Left lobe of liver (tissue), 2 donors: ENCODE measurements at places on chromosomes 2 and 18.

GRCh38 chr2:72950558-72951255, 33.4 kb downstream of the EMX1 start:
- no peak for DNase-seq

DNA sequence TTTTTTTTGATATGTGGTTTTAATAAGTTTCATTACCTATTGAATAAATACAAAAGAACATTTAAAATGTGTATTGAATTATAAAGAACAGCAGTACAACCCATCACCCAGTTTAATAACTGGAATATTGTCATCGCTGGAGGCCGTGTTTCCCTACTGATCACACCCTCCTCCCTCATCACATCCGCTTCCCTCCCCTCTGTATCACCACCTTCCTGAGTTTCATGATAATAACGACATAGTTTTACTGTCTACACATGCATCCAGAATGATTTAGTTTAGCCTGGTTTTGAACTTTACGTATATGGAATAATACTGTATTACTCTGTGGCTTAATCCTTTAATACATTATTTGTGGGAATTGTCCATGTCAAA, 2.1 kb downstream of the SERPINB8 start:
- no peak for DNase-seq

DNA sequence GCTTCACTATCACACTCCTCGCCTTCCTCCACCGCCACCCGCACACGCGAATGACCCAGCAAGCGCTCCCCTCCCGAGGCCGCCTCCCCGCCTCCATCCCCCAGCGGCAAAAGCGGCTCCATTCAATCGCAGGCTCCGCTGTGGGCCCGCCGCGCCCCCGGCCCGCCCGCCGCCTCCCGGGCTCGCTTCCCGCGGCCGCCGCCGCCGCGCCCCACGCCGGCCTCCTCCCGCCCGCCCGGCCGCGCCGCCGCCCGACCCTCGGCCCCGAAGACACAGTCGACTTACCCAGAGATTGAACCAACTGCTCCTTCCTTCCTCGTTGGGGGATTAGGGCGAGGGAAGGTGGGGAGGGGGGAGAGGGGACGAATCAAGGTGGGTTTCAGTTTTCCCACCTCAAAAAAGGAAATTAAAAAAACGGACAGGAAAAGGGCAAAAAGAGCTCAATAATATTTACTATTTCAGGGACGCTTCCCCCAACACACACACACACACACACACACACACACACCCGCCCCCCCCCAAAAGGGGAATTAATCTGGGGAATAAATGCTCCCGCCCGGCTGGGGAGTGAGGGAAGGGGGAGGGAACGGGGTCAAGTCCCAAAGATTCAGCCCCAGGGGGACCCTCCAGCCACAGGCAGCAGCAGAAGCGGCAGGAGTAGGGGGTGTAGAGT, 743 bp downstream of the XPO1 start:
- DNase-seq, result no peak

- DNase-seq, result no peak
These were observed 767.0 kb downstream of the SLC4A3 start for GRCh38 chr2:220394433-220394832.

DNA sequence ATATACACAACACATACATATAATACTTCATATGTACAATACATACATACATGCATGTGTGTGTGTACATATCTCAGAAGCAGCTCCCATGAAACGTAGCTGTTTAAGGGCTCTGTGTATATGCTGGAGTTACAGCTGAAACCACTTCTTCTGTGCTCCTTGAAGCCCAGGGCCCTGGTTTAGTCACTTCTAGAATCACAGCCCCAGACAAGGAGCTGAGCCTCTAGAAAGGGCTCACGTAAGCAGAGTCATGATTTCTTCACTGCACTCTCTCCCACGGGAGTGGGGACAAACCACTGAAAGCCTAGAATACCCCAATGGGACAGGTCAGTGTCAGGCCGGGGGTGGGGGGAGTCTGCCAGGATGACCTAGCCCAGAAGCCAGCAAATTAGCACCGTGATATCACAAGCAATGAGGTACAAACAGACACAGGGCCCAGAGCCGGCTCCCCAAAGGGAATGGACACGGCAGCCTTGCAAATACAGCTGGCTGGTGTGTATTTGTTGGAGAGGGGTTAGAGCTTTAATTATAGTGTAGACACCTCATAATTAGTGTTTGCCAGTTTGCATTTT, 90.3 kb downstream of the C1QL2 start:
- DNase-seq, result no peak

DNA sequence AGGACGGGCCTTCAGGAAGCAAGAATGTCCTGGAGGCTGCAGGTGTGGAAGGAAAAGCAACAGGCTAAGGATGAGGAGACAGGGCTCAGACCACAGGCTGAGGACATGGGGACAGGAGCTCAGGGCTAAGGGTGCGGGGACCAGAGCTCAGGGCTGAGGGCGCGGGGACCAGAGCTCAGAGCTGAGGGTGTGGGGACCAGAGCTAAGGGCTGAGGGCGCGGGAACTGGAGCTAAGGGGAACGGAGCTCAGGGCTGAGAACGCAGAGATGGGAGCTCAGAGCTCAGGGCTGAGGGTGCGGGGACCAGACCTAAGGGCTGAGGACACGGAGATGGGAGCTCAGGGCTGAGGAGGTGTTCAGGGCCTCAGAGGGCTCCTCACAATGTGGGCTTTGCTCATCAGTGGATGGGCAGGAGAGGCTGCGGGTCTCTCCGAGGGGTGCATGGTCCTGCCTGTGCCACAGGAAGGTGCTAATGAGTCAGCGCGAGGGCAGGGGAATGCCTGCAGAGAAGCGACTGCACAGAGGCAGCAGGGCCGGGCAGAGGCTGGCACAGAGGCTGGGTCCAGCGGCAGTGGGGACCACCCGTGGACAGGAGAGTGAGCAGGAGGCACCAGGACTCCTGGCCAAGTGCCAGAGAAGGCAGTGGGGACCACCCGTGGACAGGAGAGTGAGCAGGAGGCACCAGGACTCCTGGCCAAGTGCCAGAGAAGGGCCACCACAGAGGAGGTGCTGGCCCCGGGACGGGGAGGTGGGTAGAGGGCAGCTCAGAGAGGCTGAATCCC, 271.7 kb downstream of the TWIST2 start:
- no peak for DNase-seq

GRCh38 chr2:225894236-225894980, 494.9 kb downstream of the NYAP2 start:
- DNase-seq, result no peak

DNA sequence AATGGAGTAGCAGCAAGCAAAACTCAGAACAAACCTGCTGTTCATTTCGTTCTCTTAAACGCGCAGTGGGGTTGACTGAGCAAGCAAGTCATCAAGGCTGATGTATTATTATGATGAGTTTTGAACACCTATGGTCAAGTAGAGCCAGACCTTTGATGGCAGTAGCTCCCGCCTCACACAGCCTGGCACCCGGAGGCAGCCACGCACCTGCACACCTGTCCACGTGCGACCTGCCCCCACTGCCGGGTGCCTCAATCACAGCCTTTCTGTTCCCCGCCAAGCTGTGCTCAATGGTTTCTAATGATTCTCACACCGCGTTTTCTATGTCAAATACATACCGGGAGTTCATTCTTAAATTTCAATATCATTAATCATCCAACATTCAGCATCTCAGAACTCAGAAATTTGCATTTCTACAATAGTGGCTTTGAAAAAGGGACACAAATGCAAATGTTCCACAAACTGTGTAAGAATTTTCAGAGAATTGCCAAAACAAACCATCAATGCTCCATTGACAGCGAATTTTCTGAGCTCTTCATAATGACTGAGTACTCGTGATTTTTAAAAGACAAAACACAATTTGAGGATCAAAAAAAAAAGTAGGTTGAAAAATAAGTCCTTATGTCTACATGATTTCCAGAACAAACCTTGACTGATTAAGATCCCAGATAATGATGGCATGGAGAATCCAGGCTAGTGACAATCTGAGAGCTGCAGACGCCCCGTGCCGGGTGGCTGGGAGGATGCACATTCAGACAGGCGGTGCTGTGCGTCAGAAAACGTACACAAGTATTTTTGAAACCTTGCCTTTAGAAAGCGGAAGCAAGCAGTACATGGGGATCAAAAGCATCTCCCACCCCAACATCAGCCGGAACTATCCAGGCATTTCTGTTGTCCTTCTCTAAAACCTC, 56.6 kb downstream of the HDAC4 start:
- no peak for DNase-seq

DNA sequence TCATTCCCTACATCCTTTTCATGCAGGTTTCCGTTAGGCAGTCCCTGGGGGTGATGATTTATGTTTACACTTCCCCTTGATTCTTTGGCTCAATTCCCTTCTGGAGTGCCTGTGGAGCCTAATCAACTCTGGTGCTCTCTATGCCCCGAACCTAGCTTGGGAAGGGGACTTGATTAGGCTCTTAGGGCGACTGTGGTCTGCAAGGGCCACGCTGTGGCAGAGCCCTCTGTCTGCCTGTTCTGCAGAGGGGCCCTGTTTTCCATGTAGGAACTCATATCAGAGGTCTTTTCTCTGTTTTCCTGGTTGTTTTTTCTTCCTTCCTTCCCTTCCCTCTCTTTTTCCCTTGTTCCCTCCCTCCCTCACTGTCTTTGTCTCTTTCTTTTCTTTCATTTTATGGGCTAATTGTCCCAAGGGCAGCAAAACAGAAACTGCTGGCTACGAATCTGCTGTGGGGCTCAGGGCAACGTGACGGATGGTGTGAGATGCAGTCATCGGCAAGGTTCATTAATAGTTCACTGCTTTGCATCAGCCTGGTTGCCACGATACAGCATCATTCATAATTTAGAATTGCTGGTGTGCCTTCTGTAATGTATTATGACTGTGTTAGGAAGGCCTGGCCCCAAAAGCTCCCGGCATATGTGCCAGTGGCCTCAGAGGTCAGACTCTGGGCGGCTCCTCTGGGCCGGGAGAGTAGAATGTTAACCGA, 134.5 kb downstream of the NAPG start:
- DNase-seq, result no peak

GRCh38 chr2:191675807-191676721, 1.9 kb upstream of the NABP1 start:
- no peak for DNase-seq

- DNase-seq, result no peak
These were observed 604 bp downstream of the RALBP1 start for GRCh38 chr18:9475643-9476591.

DNA sequence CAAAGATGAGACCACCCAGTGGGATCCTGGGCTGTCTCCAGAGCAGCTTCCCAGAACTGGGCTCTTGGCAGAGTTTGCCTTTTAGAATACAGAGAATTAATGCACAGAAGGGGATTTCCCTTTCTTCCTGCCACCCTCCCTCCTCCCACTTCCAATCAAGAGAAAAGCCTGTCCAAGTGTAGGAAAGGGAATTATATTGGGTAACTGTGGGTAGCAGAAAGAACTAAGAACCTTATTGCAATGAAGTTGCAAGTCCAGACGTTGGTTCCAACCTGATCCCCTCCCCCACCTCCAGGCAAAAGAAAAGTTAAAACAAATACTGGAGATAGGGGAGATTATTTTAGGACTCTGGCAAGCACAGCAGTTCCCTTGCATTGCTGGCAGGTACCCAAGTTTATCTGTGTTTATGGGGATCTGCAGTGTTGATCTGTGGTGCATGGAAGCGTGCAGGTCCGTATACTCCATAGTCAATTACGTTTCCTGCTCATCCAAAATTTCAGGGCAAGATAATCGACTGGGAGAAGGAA, 114.3 kb downstream of the PRKCE start:
- DNase-seq, result no peak

DNA sequence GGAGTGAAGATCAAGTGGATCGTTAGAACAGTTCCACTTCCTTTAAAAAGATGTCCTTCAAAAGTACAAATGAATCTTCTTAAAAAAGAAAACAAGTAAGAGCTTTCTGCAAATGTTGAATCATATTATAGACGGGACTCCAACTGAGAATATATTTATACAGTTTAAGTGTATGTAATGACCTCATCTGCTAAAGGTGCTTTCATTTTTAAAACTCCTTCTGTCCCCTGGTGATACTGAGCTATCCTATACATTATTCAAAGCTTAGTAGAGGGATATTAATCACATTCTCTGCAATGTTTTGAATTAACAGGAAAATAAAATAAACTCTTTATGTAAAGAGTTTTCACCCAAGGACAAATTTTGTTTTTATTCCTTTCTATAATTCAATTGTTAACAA, 420.7 kb upstream of the SLC8A1 start:
- no peak for DNase-seq

- no peak for DNase-seq
These were observed 48.0 kb downstream of the COA5 start for GRCh38 chr2:98560256-98560771.

- DNase-seq, result no peak
These were observed 11.3 kb upstream of the GBX2 start for GRCh38 chr2:236179236-236180075.

DNA sequence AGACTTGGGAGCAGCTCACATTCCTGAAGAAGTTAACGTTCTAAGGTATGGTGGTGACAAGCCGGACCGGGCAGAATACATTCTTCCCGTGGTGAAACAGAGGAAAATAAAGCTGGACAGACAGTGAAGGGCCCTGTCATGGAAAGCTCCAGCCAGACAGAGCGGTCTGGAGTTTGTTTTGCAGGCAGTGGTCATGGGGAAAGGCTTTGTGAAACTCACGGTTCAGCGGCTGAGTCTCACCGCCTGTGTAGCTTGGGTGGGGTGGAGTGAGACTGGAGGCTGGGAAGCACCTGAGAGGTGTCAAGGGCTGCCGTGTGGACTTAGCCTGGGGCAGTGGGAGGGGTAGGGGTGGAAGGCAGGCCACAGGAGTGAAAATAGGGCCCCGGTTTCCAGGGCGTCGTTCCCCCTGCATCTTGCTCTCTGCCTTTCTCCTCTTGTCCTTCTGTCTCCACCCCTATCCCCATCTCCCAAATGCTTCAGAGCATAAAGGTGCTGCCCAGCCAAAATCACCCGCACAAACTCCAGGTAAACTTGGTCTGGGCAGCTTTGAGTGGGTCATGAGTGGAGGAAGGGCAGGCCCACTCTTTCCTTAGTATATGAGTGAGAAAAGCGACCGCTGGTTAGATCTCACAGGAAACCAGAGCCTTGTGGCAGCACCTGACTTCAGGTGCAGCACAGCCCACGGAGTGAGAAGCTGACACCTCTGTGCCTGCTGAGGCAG, 11.4 kb upstream of the SLC20A1 start:
- peak; percentile 37 for DNase-seq

DNA sequence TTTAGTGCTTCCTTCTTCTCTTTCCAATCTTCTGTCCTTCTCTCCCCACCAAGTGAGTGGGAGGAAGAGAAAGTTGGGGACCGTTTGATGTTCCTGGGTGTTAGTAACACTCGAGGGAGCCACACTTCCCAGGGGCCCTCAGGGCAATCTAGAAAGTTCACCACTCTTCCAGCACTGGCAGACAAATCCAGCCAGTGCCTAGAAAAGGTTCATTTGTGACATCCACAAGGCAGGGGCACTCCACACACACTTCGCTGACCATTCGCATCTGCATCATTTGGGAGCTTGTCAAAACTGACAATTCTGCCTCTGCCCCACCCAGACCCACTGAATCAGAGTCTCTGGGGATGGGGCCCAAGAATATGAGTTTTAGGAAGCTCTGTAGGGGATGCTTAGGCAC, 86.8 kb upstream of the ST3GAL5 start:
- DNase-seq, result no peak

DNA sequence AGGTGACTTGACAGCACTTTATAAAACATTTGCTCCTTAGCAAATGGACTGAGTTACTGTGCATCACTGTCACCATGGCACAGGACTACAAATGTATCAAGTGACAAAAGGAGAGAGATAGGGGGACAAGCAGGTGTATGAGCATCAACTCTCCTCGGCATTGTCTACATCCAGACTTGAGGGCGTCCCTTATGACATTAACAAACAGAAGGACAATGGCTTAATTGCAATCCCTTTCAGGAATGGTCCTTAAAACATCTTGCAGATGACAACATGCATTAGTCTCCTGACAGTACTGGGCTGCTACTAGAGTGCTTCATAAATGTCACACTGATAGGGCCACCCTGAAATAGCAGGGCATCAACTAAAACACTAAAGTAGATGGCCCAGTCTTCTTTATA, 198.8 kb downstream of the PDE1A start:
- DNase-seq, result no peak
